Stimulated activated CD4-positive, alpha-beta T cell treated with anti-CD3 and anti-CD28 coated beads, TNF-alpha, amount 100 ng/mL, for 48 hours (primary cell): ENCODE measurements at places on chromosomes 2 and 18.
A peak's percentile ranks its signal among the peaks of the same experiment; 100 is the strongest.

- DNase-seq = no peak
Measured at GRCh38 chr2:46915281-46915810, at the start of gene MCFD2. Gene MCFD2, minus strand, starts transcription at chr2:46915806. Its CDS starts 6,635 bp downstream, at chr2:46909171.

GRCh38 chr2:128092656-128093055 lies 1.7 kb downstream of the UGGT1 start:
- no peak for DNase-seq

DNA sequence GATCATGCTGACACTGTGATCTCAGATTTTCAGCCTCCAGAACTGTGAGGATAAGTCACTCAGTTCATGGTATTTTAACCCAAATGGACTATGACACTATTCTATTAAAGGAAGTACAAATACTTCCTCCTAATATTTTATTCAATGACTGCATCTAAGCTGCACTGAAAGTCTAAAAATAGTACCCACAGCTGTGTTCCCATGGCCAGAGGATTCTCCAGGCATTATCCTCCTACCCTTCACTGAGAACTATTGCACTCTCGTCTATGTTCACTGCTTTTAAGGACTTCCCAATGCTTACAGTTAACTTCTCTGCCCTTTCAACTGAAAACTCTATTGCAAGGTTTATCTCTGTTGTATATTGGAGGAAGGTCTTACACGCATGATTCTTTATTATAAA lies 15.2 kb downstream of the LRATD1 start:
- no peak for DNase-seq

GRCh38 chr18:67410075-67411070 lies 106.1 kb downstream of the DSEL start:
- no peak for DNase-seq

GRCh38 chr2:191115391-191115790 lies 35.4 kb downstream of the STAT4 start:
- DNase-seq = peak; percentile 44

GRCh38 chr2:133675-134593 lies 87.6 kb upstream of the FAM110C start:
- no peak for DNase-seq

DNA sequence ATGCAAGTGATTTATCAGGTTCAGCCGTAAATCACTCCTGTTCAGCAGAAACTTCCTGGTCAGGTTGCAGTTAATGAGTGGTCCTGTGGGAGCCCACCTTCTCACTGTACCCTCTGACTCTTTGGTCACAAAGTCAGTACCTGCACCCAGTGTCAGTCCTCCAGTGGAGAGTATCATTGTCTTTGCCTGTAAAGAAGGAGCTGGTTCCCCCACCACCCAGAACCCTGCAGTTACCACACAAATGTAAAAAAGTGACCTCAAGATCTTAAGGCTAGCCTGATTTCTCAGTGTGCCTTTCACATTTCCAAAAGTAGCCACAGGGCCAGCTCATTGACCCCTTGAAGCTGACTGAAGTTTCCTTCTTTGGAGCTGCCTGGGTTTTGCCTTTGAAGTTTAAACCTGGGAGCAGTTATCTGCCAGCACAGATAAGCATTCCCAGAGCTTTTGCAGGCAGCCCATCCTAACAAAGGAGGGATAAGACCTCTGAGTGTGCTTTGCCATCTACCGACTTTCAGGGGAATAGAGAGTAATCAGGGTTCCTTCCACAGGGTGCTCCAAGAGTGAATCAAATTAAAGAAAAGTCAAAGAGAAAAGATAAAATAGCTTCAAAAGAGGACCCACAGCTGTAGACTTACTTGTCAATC lies 725.2 kb downstream of the CPS1 start:
- no peak for DNase-seq

DNA sequence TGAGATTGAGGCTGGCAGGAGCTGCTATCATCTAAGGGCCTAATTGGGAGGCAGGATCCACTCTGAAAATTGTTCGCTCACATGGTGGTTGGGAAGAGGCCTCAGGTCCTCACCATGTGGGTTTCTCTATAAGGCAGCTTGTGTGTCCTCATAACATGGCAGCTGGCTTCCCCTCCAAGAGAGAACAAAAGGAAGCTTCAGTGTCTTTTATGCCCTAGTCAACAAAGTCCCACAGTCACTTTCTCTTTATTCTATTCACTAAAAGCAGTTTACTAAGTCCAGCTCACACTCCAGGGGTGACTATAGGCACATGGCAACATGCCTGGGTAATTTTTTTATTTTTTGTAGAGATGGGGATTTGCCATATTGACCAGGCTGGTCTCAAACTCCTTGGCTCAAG lies 5.8 kb upstream of the ITGAV start:
- no peak for DNase-seq

- DNase-seq = no peak
Measured at GRCh38 chr2:201777869-201778268, 2.9 kb downstream of the ALS2 start.

DNA sequence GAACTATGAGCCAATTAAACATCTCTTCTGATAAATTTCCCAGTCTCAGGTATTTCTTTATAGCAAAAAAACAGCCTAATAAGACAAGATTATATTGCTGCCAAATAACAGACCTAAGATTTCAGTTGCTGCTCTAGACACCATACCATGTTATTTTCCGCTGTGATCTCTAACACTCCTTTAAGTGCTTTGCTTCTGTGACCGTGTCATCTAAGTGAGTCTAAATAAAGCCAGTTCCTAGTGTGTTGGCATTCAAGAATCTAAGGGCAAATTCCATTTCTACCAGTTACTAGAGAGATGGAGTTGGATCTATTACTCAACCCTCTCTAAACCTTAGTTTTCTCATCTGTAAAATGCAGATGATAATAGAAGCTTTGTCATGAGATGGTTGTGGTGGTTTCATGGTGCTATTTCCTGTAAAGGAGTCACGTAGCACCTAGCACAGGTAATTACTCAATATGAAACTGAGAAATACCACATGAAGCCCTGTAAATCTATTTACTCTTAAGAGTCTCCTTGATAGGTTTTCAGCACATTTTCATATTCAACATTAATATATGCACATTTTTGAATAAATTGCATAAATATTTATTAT lies 40.5 kb downstream of the SPHKAP start:
- DNase-seq = no peak

- no peak for DNase-seq
Measured at GRCh38 chr2:176976736-176977685, 235.6 kb upstream of the HNRNPA3 start.

DNA sequence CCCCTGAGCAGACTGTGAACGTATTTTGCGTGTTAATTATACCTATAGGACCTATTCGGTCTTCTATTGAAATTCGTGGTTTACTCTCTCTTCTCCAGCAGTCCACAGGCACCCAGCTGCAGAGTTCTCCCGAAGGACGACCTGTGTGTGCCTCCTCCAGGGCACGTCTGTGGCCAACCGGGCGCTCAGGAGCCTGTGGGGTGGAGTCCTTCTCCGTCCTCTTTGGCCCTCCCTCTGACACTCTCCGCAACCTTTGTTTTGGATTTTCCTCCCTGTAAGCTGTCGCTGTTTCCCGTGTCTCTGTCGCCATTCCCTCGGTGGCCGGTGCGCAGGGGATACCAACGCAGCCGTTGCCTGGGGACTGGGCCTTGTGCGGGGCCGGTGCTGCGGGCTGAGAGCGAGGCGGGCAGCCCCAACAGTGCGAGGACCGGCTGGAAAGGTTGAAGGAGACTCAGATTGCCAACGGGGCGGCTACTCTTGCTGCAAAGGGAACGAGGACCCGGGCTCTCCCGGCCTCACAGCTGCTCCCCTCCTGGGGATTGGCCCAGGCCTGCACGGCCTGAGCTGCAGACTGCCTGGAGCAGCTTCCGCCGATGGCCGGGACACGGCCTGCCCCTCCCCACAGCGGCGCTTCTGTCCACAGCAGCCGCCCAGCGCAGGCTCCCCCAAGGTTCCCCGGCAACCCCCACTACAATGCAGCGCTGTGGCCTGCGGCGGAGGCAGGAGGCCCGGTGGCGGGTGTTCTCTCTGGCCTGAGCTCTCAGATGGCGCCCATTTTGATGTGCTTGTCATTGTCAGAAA lies 221.0 kb downstream of the MTX2 start:
- DNase-seq = no peak

- DNase-seq = no peak
Measured at GRCh38 chr2:216901273-216901672, 41.4 kb upstream of the TNP1 start.

GRCh38 chr18:6876641-6877041 lies 147.1 kb downstream of the ARHGAP28 start:
- no peak for DNase-seq

DNA sequence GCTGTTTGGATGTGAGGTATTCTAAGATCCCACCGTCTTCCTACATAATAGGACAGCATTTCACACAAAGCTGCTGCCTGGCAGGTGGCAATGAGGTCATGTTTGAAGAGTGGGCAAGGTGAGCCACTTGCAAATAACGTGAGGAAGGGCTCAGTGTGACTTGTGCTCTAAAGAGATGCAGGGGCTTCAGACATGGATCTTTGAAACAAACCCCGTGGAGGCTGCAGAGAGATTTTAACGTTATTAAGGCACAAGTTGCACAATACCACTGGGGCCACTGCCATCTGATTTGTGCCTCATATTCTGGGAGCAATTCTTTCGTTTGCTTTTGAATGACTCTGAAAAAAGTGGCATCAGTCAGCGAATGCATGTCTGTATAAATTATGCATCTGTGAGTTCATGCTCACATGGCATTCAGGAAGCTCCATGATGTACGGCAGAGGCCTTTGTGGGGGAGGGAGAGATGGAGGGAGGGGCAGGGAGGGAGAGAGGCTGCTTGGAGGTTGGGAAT lies 362.0 kb downstream of the SOX11 start:
- DNase-seq = no peak

DNA sequence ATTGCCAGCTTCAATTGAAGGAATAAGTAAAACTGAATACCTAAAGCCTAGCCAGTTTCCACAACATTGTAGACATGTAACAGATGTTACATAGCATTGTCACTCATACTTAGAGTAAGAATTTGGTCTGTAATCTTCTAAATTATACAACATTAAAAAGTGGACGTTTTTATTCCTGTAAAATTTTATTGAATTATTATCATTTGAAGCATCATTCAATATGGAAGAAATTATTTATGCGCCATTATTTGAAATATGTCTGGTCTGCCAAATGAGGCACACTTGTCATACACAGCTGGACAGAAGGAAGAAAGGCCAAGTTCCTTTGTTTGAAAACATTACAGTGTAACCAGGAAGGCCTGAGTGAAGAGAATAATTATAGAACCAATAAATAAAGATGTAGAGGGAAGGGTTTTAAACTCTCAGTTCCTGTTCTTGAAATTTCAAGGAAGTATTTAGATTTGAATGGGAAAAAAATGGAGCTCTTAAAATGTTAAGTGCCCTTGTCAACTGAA lies 575.5 kb downstream of the LRRTM4 start:
- no peak for DNase-seq

DNA sequence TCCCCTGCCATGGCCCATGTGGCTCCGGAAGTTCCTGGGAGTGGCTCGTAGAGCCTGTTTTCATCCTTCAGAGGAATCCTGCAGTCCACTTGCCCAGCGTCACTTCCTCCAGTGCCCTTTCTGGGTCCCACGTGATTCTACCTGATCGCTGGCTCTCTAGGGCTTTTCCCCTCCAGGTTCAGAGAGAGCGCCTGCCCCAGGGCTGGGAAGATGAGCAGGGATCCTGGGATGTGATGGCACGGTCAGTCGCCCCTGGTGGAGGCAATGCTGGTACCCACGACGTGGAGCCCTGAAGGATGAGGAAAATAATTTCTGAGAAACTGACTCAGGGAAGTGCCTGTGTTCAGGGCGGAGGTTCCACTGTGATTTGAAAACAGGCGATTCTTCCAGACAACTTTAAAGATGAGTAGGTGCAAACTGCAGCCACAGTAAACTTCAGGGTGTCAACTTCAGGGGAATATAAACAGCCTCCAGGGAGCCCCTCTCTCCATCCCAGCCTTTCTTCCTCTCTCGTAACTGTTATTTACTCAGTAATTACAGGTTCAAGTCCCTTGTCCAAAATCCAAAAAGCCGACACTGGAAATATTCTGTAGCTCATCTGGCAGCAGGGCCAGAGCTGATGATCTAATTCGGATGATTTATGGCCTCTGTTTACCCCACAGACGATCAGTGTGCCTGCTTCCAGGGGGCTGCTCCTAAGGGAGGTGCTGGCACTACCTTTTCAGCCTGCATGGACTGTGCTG lies 105.9 kb downstream of the AGAP1 start:
- DNase-seq = no peak

GRCh38 chr2:25586726-25587144 lies 86.6 kb downstream of the DTNB start:
- DNase-seq = no peak

- DNase-seq = no peak
Measured at GRCh38 chr2:217614498-217614897, 388.3 kb downstream of the TNS1 start.

DNA sequence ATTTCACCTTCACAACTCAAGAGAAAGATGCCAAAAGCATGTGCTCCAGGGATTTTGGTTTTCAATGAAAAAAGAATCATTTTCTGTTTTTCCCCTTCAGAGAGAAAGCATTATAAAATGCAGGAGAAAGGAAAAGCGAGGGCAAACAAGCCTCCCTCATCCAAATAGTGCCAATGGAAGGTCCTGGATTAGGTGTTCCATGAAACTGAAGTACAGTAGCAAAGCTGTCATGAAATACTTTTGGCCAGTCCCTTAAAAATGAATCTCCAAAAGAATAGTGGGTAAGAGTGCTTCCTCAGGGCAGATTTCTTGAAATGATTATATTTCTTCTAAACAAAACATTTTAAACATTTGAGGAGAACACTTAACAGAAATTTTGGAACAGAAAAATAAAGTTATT lies 182.1 kb upstream of the FOSL2 start:
- DNase-seq = no peak

- peak; percentile 19 for DNase-seq
Measured at GRCh38 chr2:235766278-235766677, 272.4 kb downstream of the AGAP1 start.

DNA sequence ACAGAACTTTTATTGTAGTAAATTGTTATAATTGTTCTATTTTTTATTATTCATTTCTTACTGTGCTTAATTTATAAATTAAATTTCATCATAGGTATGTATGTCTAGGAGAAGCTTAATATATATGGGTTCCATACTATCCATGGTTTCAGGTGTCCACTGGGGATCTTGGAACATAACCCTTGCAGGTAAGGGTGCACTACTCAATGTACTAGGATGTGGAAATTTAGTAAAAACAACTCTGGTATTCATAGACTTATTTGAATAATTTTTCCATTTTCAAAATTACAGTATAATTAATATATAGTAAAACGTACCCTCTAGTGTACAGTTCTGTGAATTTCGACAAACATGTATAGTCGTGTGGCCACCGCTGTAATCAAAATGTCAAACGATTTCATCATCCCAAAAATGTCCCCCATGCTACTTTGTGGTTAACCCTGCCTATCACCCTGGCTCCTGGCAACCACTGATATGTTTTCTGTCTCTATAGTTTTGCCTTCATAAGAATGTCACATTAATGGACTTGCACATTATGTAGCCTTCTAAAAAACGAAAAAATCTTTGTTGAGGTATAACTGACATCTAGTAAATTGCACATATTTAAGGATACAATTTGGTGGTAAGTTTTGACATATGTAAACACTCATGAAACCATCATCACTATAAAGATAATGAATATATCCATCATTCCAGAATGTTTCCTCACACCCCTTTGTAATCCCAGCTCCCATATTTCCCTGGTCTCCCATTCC lies 45.7 kb downstream of the ARL5A start:
- DNase-seq = no peak
